Omental fat pad (tissue), 4 donors: ENCODE measurements at places on chromosomes 7 and 10. TPM values are rescaled to one million over a fixed set of nuclear protein-coding genes. Genes with fewer than 3 reads are reported as not detected.

Gene LBX1
- total RNA-seq: not detected

Gene SPDYE2B
- not detected for total RNA-seq

Gene CCL24
- total RNA-seq: 2.5 TPM

Gene FKBP6
- total RNA-seq: not detected

Gene MICALL2
- total RNA-seq: 10.6 TPM

Gene PCDH15
- total RNA-seq: not detected

Gene GSTO2
- 0.12 TPM for total RNA-seq

Gene LEP
- 715 TPM for total RNA-seq

Gene SFR1
- 5.1 TPM for total RNA-seq

Gene MLXIPL
- total RNA-seq: 217 TPM

Gene MAGI2
- 15.1 TPM for total RNA-seq

Gene SPDYE8
- not detected for total RNA-seq

Gene CHST15
- 56.7 TPM for total RNA-seq

Gene UPP1
- 33.2 TPM for total RNA-seq

Gene MOGAT3
- not detected for total RNA-seq

Gene TMEM270
- total RNA-seq: not detected

Gene SPDYE2
- not detected for total RNA-seq

Gene ZCWPW1
- total RNA-seq: 4.2 TPM

Gene CYP3A7
- total RNA-seq: not detected

Gene ARPC1A
- 117 TPM for total RNA-seq

Gene CYP3A5
- total RNA-seq: 92.0 TPM

Gene HOXA10
- total RNA-seq: 0.56 TPM

Gene KMT2C
- 60.6 TPM for total RNA-seq

Gene ITGA8
- 1.1 TPM for total RNA-seq

Gene NKX1-2
- not detected for total RNA-seq

Gene PAPOLB
- total RNA-seq: 0.19 TPM

Gene CRYGN
- total RNA-seq: not detected

Gene ADARB2
- total RNA-seq: 6.1 TPM

Gene MMRN2
- total RNA-seq: 86.6 TPM

Gene CPN1
- total RNA-seq: not detected

Gene TMEM176B
- 69.1 TPM for total RNA-seq

Gene GRM3
- not detected for total RNA-seq

Gene ANKRD26
- 5.9 TPM for total RNA-seq

Gene HMX3
- total RNA-seq: not detected
